Right kidney (tissue), 9 donors: ENCODE measurements at places on chromosomes 4 and X.

DNA sequence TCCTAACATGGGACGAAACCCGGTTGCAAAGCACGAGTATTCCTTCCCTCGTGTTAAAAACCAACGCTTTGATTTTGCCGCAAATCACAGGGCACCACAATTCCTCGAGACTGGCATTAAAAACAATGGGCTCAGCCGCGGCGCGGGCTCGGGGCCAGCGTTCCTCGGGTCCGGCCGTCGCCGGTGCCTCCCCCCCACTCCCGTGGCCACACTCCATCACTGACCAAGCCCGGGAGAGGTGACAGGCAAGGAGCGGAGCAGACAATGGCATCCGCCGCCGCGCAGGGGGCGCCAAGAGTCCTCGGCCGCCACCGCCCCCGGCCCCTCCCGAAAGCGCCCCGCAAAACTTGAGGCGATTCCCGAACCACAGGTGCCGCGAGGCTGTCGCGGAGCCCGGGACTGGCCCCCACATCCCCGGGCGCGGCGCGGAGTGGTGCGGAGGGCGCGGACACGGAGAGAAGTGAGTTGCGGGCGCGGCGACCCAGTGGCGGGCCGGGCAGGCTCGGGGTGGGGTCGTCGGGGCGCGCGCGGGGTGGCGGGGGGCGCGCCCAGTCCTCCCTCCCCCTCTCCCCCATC lies 445 bp downstream of the AP1S2 start:
- DNase-seq: peak; percentile 67

DNA sequence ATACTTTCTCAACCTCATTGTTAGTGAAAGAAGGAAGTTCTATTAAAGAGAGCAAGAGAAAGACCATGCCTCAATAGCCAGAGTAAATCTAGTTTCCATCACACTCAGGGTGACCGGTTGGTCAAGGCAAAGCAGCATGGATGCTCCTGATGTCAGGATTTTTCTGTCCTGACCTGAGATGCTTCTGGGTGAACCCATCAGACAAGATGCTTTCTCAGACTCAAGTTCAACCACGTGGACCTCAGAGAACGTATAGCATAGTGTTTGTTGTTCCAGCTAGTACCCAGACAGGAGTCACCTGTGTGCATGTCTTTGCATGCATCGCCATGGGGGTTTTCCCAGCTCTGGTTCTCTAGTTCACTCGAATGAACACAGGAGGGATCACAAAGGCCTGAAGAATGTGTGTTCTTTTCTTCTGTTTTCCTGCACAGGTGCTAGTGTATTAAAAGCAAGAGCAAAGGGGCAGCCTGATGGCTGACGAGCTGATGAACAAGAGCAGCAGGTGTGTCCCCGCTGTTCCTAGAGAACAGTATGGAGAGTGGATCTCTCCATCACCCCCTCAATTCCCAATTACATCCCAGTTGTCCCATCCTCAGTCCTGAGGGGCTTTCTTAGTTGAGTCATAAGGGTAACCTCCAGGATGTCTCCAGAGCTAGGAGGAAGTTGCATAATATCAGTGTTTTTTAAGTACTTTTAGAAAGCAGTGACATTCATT lies 110.5 kb upstream of the ENPP6 start:
- no peak for DNase-seq

- no peak for DNase-seq
These were observed 81.1 kb downstream of the LRBA start for GRCh38 chr4:150934022-150934421.

DNA sequence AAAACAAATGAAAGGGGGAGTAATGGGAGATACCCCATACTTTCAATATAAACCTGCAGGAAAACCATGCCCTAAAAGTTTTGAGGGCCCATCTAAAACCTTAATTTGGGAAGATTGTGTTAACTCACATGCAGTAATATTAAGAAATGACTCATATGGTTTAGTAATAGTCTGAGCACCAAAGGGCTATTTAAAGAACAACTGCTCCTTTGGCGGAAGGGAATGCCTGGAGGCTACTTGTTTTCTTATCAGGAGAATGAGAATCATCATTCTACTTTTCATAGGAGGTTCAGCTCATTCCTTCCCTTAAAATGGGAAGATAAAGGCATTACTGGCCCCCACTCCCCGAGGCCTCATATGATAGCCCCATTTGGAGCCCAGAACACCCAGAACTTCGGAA lies 47.6 kb downstream of the SPIN3 start:
- no peak for DNase-seq

GRCh38 chr4:73257651-73258435 lies 755 bp downstream of the ANKRD17 start:
- peak; percentile 33 for DNase-seq

DNA sequence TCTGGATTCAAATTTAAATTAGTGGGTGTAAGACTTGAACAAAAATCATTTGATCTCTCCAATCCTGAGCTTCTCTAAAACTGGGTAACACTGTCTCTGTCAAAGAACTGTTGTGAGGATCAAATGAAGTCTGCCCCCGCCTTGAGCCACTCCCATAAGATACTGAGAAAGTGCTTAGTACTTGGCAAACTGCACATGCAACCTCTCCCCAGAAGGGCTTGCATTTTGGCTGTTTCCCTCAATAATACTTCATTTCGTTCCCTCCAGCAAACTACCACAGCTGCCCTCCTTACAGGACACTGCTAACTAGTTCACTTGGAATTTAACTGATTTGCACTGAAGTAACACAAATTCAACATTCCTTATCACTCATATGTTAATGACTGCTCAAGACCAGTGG lies 79.8 kb downstream of the APBB2 start:
- no peak for DNase-seq

GRCh38 chrX:153537080-153537479 lies 19.6 kb downstream of the ATP2B3 start:
- no peak for DNase-seq

DNA sequence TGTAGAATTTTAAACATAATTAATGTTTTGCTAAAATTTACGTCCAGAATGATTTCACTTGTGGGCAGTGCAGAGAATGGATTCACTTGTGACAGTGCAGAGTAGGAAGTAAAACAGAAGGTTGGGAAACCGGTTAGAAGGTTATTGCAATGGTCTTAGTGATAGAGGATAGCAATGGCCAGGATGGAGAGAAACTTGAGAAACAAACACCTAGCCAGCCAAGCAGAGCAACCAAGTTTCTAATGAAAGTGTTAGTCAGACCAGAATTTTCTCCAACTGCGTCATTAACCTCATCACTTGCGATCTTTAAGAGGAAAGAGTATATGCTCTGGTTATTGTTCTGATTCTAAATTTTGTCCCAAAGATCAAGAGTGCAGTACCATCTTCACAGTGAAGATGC lies 50.0 kb upstream of the TBC1D9 start:
- no peak for DNase-seq

DNA sequence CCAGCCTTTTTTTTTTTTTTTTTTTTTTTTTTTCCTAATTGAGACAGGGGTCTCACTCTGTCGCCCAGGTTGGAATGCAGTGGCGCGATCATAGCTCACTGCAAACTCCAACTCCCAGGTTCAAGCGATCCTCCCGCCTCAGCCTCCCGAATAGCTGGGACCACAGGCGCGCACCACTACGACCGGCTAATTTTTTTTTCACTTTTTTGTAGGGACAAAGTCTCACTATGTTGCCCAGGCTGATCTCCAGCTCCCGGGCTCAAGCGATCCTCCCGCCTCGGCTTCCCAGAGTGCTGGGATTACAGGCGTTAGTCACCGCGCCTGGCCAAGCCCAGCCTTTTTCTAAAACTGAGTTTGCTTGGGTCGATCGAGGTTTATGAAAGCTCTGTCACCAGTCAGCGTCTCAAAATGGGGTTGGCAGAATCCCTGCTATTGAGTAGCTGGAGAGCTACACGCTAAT lies 1.3 kb upstream of the OTUD5 start:
- peak; percentile 64 for DNase-seq

DNA sequence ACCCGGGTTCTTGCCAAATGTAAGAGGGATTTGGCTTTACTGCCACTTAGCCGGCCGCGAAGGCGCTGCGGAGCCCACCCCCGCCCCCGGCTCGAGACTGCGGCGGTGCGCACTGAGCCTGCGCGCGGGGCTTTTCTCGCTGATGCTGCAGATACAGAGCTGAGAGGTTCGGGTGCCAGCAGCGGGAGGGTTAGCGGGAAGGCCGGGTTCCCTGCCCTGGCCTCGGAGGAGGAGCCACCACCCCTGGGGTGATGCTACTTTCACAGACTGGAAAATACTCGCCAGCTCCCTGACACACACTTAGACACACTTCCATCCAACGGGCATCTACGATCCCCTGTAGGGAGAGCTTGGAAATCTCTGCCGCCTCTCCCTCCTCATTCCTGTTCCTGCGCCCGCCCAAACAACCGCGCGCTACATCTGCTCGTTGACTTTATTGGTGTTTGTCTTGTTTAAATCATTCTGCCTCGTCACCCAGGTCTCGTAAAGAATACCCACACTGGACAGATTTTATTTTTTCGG lies 2.1 kb upstream of the PCDH7 start:
- DNase-seq: peak; percentile 89

- DNase-seq: no peak
These were observed 2.4 kb downstream of the MYOZ2 start for GRCh38 chr4:119138046-119138445.

DNA sequence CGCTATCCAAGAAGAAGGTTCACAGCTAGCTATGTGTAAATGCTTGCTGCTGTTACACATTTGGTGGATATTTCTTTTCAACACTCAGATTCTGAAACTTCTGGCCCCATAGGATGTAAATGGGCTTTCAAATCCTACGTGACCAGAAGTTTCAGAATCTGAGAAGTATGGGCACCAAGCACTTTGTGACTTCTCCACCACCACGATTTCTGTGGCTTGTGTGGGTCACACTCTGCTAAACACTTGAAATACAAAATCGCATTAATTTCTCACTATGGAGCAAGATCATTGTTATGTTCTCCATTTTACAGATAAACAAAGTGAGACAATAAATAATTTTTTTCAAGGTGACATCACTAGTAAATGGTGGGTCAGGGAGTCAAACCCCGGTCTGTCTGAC lies 259.4 kb upstream of the JADE1 start:
- DNase-seq: no peak

- DNase-seq: no peak
These were observed 115.6 kb downstream of the SMIM20 start for GRCh38 chr4:26029568-26030131.

- no peak for DNase-seq
These were observed 415.1 kb downstream of the AFF2 start for GRCh38 chrX:148915474-148915873.

- DNase-seq: no peak
These were observed 15.8 kb downstream of the DCHS2 start for GRCh38 chr4:154475820-154476219.

GRCh38 chrX:152925835-152926234 lies 28.0 kb downstream of the ZNF185 start:
- DNase-seq: no peak

DNA sequence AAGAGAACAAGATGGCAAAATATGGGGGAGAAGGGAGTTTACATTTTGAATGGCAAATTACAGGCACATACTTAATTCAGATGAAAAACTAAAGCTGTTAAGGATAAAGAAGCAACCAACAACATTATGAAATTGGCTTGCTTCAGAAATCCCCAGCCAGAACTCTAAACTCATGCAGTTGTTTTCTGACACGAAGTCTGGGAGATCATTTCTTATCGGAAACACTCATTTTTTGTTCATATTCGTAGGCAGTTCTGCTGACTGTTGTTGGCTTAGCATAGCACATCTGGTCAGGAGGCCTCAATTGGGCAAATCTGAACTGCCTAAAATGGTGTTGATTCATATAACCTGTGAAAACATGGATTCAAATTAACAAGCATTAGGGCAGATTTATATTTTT lies 33.0 kb upstream of the ARHGAP6 start:
- no peak for DNase-seq

DNA sequence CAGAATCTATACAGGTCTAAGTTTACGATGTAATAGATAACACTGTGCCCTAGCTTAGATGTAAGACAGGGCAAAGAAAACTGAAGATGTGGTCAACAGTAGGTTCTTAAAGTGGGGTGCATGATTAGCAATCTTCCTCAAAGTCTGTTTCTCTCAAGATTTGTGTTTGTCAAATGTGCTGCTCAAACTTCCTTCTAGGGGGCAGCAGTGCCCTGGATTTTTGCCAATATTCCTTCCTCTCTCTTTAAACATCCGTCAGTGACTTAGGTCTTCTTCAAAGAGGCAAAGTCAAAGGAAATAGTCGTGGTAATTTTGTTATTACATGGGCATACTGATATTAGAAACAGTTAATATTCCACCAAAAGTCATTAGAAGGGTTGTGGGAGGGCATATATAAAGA lies 4.2 kb upstream of the PDHA2 start:
- peak; percentile 4 for DNase-seq

GRCh38 chr4:165425629-165426028 lies 46.8 kb downstream of the CPE start:
- DNase-seq: no peak

DNA sequence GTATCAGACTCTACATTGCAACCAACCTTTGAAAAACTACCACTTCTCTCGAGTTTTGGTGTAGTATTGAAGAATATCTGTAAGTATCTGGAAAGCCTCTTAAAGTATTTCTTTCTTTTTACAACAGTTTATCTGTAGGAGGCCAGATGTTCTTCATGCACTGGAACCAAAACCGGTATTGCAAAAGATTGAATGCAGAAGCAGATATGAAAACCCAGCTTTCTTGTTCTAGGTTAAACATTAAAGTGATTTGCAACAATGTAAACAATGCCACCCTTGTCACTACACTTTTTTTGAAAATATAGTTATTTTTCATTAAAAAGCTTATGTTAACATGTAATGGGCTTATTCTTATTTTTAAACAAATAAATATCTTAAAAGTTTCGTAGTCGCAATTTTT lies 27.2 kb downstream of the PLS3 start:
- DNase-seq: no peak

- DNase-seq: no peak
These were observed 311.1 kb upstream of the SLC7A11 start for GRCh38 chr4:138553001-138553845.

- DNase-seq: no peak
These were observed 9.0 kb upstream of the CHIC2 start for GRCh38 chr4:54073271-54073880.

DNA sequence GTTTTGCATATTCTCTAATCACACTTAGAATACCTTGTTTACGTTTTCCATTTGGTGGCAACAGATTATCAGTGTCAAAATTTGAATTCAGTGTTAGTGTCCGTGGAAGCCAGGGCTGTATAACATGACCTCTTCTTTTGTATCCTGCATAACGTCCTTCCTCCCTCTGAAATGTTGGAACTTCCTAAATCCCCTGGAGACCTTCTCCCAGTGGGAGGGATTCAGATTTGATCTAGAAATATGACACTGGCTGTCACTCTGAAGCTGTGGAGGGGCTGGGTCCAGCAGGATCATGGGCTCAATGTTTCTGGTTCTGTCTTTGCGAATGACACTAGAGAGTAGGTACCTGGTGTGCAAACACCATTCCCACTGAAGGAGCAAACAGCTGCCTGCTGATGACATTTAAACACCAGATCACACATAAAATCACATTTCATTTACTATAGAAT lies 850 bp upstream of the CXCL3 start:
- DNase-seq: no peak
